Hepatocyte (in vitro differentiated cells): ENCODE measurements at places on chromosomes 13 and 19. TPM values are rescaled to one million over a fixed set of nuclear protein-coding genes. Genes with fewer than 3 reads are reported as not detected.
A peak's percentile ranks its signal among the peaks of the same experiment; 100 is the strongest.

SRRM5 gene
- total RNA-seq: 0.27 TPM in 1 of 2 replicates, not detected in the other

- no peak for DNase-seq
These were observed 31.9 kb downstream of the GPALPP1 start for GRCh38 chr13:45021250-45021649.

- peak; percentile 60 for DNase-seq
These were observed 12.9 kb downstream of the CARM1 start for GRCh38 chr19:10884274-10884673.

- DNase-seq: no peak
These were observed 91.6 kb downstream of the RYR1 start for GRCh38 chr19:38524994-38525634.

OVOL3 gene
- not detected in 2 replicates for total RNA-seq

DNA sequence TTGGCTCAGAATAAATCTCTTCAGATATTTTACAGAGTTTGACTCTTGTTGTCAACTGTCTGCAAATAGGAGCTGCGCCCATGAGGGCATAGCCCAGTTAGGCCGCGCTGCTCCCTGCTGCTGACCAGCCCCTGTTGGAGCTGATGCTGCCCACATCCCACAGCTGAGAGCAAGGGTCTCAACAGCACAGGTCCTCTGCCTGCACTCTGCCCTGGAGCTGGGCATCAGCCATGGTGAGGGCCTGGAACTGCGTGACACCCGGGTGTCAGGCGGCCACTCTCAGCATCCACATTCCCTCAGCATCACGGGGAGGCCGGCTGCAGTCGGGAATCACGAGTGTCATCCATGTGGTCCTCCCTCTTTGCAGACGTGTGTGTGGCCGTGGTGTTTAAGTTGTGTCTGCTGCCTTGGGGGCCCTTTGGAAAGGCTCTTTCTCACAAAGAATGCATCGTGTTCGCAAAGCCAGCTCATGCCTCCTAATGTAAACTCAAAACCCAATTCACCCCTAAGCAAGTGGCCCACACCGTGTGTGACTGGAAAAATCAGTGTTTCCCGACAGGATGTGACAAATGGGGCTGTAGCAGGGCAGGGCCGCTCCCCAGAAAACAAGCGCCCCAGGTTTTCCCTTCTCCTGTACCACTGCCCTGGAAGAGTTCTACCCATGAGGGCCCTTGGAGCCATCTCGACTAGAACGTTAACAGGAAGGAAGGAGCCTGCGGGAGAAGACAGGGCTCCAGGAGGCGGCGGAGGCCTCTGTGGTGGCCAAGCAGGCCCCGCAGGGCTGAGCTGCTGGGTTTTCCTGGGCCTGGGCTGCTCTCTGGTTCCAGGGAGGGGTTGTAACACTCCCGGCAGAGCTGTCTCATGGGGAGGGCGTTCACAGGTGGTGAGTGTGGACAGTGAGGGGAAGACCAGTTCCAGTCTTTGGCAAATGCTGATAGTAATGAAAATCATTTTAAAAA is 20.3 kb downstream of the ATP11A start:
- DNase-seq: no peak

DNA sequence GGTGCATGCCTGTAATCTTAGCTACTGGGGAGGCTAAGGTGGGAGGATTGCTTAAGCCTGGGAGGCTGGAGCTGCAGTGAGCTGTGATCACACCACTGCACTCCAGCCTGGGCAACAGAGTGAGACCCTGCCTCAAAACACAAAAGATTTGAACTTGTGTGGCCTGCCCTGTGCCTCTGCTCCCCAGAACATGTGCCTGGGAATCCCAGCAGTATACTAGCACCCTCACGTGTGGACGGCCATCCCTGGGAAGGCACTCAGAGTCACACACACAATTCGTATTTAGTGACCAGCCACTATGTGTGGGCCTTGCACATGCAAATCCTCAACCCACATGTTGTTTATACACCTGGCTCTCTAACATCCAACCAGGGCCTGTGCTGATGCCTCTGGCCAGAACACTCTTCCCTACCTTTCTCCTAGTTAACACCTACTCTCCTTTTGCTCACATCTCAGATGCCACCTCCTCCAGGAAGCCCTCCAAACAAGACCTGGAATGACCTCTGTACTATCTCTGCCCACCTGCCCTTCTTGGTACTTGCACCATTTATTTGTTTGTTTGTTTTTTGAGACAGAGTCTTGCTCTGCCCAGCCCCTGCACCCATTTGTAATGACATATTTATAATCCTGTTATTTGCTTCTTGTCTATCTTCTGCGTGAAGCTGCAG is 7.7 kb downstream of the GADD45B start:
- DNase-seq: no peak

ZNF682 gene
- total RNA-seq: 4.9 and 14.4 TPM in 2 replicates

KL gene
- 1.6 and 1.7 TPM in 2 replicates for total RNA-seq

- DNase-seq: peak; percentile 77
These were observed 39.3 kb downstream of the RFXAP start for GRCh38 chr13:36858290-36858689.

GRCh38 chr13:26784704-26785639 is 24.4 kb upstream of the GPR12 start:
- no peak for DNase-seq

DNA sequence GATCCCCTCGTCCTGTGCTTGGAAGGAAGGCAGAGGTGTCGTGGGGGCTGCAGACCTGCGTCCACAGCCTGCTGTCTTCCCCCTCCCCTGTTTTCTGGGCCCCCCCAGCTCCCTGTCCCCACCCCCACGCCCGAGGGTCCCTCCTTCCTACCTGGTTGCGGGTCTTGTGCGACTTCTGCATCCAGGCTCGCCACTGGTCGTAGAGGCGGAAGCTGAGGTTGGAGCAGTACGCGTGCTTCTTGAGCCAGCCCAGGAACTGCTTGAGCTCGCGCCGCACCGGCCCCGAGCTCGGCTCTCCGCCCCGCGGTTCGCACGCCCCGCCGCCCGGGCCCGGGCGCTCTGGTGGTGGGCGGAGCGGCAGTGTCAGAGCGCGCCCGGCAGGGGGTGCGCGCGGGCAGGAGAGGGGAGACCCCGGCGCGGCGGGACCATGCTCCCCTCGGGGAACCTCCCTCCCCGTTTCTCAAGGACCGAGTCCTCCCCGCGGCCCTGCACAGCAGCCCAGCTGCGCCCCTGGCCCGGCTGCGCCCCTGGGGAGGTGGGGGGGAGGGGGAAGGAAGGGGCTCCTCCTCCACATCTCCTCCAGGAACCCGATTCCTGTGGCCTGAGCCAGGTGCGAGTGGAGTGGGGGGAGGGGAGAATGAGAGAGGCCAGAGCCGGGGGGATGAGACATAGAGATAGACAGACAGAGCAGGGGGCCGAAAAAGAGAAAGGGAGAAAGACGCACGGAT is 5.7 kb downstream of the REX1BD start:
- DNase-seq: peak; percentile 95

GRK1 gene
- 0.16 and 0.17 TPM in 2 replicates for total RNA-seq

DNA sequence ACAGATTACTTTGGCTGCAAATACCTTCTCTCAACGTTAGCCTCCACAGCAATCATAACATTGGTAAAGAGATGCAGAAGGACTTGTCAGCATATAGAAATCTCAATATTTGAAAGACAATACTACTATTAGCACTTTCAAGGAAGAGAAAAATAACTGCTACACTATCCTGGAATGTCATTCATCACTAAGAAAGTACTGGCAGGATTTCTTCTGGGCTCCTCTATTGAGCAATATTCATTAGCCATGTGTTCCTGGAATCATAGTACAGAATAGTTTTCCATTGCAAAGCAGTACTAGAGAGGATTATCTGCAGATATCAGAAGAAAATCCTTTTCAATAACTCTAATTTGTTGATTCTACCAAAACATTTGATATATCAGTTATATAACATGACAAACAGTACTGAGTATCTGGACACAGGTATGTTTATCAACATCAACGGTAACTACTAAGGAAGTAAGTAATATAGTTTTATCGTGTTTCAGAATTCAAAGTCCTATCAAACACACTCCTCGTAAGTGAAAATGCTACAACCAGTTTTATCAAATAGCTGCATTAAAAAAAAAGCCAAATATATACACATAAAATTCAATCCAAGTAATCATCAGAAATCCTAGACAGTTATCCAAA is 27.3 kb downstream of the INTS6 start:
- DNase-seq: peak; percentile 10

ZNF805 gene
- total RNA-seq: 12.3 and 13.9 TPM in 2 replicates

DNA sequence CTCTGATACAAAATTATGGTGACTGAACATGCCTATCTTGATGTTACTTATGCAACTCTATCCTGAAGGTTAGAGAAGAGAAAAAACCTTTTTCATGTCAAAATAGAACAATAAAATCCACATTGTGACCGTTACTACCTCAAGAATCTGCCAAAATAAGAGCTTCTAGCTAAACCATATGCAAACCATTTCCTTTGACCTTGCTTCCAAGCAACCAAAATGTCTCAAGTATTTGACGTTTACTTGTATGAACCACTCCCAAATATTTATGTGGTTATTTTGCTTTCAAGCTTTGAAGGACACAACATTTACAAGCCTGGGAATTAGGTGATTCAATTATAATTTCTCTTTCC is 13.9 kb downstream of the FOXO1 start:
- no peak for DNase-seq

CLDND2 gene
- 1.2 TPM in 1 of 2 replicates, not detected in the other for total RNA-seq

DNA sequence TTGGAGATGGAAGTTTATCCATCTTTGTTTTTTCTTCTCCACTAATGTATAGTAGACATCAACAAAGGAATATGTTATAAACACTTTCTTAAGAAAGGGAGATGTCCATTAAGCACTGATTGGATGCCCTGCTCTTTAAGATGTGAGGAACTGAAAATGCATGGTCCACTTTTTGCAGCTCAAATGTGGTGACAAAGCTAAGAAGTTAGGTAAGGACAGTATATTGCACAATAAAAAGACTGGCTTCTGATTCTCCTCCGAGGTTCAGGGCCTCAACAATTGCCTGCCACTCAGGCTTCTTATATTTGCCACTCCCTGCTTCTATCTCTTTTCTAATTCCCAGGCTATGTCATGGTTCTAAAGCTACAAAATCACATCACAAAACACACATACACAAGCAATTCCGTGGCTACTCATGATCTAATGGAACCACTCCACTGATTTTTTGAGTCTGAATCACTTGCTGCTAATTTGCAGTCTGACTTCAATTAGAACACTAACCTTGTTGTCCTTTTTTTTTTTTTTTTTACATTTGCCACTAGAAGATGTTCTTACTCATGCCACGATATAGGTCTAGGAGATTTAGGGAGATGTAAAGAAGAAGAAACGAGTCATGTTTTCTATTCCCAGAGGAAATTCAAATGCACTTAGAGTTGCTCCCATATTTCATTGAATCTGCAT is 29.6 kb upstream of the TNFSF11 start:
- DNase-seq: no peak

SHFL gene
- 26.0 and 28.7 TPM in 2 replicates for total RNA-seq

C19orf85 gene
- total RNA-seq: not detected in 2 replicates

DNA sequence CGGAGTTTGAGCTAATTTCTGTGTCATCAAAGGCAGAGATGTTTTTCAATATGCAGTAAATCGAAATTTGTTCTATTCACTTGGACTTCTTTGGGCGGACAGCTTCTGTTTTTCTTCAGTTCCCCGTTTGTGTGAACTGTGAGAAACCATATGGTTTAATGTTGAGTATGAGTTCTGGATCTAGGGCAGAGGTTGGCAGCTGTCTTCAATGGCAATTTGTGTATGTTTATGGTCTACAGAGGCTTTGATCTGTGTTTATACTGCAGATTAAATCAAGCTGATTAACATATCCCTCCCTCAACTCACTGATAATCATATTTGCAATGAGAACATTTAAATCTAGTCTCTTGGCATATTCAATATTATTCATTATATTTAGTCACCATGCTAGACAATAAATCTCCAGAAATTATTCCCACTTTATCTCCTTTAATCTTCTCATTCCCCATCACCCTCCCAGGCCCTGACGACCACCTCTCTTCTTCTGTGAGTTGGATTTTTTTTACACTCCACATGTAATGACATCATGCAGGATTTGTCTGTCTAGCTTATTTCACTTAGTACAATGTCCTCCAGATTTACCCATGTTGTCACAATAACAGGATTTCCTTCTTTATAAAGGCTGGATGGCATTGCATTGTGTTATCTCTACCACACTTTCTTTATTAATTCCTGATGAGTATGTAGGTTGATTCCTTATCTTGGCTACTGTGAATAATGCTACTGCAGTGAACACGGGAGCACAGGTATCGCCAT is 9.0 kb downstream of the ZNF331 start:
- DNase-seq: no peak

HCST gene
- 0.97 and 1.4 TPM in 2 replicates for total RNA-seq

GRCh38 chr13:78836238-78836784 is 177.4 kb upstream of the OBI1 start:
- DNase-seq: no peak

GRCh38 chr13:27789495-27790303 is 2.6 kb upstream of the GSX1 start:
- DNase-seq: no peak

ZNF296 gene
- 0.52 TPM in 1 of 2 replicates, not detected in the other for total RNA-seq
